ENCODE measurements at places on chromosomes 16 and 17.

DNA sequence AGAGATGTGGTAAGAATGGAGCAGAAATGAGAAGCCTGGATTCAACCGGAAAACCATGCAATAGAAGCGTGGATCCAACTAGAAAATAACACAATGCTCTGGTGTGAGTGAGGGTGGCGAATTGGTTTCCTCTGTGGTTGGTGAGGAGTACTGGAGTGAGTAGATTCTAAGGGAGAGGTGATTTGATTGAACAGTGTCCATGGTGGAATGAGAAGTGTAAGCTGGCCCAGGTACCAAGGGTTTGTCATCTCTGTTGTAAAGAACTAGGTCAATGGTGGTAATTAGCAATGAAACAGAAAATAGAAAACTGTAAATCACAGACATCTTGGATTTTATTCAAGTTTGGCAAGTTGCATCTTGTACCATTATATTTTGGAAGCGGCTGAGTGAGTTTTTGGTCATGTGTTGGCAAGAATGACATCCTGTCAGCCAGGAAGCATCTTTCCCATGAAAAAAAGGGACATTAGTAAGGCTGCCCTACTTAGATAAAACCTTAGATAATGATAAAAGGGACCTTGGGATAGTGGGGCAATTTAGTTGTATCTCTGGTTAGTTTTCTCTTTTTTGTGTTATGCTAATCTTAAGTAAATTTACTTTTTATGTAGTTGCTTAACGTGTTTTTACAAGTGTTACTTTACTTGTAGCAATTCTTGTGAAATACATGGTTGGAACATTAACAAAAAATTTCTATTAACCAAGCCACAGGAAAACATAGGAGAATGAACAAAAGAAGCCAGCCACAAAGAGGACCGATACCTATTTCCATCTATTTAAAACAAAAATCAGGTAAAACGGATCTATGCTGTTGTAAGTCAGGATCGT is 20.9 kb downstream of the HSD17B2 start:
- no peak for DNase-seq

DNA sequence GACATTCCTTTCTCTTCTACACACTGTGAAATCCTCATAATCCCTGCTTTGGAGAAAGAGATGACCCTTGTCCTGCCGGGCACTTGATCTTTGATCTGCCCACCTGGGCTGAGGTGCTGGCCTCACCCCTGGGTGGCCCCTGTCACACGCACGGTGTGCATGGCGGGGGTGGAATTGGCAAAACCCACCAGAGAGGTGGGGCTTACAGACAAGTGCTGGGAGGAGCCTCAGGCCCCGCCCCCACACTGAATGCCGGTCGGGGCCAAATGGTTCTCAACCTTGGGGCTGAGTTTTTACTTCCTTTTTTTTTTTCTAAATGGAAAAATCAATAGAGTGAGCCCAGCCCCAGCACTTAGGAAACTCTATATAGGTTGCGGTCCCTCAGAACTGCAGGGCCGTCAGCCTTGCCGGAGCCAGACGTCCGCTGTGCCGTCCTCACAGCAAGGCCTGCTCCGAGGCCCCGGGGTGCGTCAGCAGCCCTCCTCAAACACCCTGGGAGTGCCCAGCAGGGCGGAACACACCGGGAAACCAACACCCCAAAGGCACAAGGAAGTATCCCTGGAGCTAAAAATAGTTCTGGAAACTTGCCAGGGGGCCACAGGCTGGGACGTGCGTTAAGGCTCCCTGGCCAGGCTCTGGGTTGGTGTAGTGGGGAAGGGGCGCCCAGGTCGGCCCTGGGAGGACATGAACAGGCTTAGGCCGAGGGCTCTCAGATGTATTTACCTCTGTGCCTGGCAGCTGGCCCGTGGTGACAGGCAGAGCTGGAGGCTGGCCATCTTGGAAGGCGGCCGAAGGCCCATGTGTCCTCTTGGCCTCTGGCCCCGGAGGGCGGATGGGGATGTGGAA is 11.0 kb downstream of the GPRC5C start:
- DNase-seq = no peak

DNA sequence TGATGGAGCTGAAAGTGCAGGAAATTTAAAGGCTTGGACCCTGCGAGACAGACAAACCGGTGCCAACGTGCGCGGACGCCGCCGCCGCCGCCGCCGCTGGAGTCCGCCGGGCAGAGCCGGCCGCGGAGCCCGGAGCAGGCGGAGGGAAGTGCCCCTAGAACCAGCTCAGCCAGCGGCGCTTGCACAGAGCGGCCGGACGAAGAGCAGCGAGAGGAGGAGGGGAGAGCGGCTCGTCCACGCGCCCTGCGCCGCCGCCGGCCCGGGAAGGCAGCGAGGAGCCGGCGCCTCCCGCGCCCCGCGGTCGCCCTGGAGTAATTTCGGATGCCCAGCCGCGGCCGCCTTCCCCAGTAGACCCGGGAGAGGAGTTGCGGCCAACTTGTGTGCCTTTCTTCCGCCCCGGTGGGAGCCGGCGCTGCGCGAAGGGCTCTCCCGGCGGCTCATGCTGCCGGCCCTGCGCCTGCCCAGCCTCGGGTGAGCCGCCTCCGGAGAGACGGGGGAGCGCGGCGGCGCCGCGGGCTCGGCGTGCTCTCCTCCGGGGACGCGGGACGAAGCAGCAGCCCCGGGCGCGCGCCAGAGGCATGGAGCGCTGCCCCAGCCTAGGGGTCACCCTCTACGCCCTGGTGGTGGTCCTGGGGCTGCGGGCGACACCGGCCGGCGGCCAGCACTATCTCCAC is at the start of gene NOG:
NOG (plus strand) TSS at position 54 of the 674 bp plus-strand sequence; CDS start at position 579, 525 bp downstream.
- DNase-seq = no peak

GRCh38 chr17:21677126-21677910 is 15.0 kb upstream of the KCNJ18 start:
- DNase-seq = no peak

- no peak for DNase-seq
Observed at GRCh38 chr16:75109732-75110243, 6.8 kb downstream of the LDHD start.

GRCh38 chr17:43006639-43007551 is at the start of gene IFI35:
TSS of gene IFI35 (plus strand) at chr17:43006784. CDS start at chr17:43006948, 164 bp downstream.
- DNase-seq = no peak

GRCh38 chr16:14641206-14641605 is 8.5 kb downstream of the BFAR start:
- no peak for DNase-seq

DNA sequence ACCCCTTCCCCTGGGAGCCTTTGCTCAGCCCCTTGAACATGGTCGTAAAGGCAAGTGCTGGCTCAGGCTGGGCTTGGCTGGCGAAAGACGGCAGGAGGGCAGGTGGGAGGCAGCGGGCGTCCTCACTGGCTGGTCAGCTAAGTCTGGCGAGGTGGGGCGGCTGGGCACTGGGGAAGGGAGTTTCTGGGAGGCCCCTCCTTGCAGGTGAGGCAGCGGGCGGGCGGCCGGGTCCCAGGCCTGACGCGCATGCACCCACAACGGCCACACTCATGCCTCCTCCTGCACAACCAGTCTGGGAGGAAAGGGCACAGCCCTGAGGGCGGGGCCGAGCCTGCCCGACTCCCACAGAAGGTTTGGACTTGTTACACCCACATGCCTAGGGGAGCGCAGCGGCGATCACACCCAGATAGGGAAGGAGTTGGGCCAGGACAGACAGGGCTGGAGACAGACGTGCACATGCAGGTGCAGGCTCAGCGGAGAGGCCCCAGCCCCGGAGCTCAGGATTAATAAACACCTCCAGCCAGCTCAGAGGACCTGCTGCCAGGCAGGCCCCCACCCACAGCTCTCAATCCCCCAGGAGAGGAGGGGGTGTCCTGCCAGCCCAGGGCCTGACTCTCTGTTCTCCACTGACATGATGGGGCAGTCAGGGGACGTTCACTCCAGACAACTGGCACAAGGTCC is at the start of gene EVPL:
EVPL (minus strand) TSS at position 148 of the 681 bp plus-strand sequence; CDS start at position 40, 108 bp downstream.
- DNase-seq = no peak

- DNase-seq = peak; percentile 74
Observed at GRCh38 chr16:85157813-85158742, 45.8 kb upstream of the CIBAR2 start.

- peak; percentile 52 for DNase-seq
Observed at GRCh38 chr17:46732754-46733398, 85.6 kb downstream of the WNT3 start.

DNA sequence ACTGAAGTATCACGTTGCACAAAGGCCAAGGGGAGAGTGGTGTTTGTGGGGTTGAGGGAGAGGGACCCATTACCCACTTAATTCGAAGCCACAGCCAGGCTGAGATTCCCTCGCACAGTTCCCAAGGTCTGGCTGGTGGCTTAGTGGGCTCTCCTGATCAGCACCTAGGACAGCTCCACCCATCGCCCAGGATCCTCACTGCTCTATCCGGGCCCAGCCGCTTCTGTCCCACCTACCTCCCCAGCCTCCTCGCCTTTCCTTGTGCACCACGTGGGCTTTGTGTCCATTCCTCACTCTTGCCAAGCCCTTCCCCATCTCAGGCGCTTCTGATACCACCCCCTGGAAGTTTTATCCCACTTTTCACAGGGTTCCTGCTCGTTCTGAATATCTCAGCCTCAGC is 163.5 kb downstream of the CCT6B start:
- peak; percentile 54 for DNase-seq

- no peak for DNase-seq
Observed at GRCh38 chr17:76561799-76562268, 22.0 kb downstream of the PRCD start.

- DNase-seq = no peak
Observed at GRCh38 chr16:72819345-72819744, 228.6 kb downstream of the ZFHX3 start.

DNA sequence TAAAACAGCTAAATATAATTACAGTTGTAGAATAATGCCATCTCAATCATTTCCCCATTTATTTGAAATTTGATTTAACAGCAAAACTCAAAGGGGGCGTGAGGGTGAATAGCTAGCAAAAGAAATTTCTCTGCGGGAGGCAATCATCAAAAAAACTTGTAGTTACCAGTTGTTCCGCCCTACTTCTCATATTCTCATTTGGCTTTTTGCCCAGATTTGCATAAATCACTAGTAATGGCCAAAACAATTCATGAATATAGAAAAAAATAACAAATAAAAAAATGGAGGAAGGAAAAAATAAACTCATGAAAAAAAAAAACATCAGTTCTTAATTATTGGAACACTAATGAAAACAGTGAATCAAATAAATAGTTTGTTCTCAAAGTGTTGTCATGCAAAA is 722.6 kb upstream of the KIF2B start:
- no peak for DNase-seq

GRCh38 chr17:32241640-32242039 is 24.0 kb upstream of the RHBDL3 start:
- no peak for DNase-seq

GRCh38 chr16:8795091-8795490 is 2.3 kb downstream of the TMEM186 start:
- no peak for DNase-seq

DNA sequence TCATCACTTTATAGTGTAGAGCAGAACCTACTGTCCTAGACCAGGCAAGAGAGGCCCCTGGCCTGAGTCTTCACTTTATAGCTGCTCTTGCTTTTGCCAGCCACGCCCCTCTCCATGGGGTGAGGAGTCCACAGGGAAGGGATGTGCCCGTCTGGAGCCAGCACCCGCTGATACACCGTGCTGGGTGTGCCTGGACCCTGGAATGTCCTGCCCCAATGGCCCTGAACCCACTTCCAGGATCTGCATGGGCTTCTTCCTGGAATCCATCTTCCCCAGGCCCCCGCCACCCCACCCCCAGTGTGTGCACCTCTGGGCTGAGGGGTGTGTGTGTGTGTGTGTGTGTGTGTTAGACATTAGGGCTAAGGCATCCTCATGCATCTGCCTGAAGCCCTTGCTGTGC is 44.9 kb downstream of the MEOX1 start:
- no peak for DNase-seq

DNA sequence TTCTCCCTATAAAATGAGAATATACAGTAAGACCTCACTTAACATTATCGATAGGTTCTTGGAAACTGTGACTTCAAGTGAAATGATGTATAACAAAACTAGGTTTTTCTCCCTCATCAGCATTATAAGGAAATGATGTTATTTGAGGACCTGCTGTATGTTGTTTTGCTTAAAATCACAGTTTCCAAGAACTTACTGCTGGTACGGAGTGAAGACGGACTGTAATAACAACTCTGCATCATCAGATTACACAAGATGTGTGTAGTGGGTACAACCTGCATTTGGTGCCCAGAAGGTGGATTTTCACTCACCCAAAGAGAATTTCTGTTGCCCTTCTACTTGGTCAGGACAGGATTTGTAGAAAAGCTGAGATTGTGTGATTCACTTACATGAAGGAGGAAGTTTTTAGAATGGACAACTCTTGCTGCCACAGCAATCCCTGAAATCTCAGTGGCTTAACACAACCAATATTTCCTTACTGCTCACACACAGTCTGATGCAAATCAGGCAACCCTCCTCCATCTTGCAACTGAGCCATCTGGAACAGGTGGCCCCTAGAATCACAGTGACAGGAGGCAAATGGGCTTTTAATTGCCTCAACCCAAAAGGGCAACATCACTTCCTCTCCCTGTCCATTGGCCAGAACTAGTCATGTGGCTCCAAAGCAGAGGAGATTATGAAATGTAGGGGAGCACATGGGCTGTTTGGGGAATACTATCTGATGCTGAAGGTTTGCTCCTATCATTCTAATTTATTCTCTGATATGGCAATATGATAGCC is 67.6 kb upstream of the CACNG5 start:
- no peak for DNase-seq

DNA sequence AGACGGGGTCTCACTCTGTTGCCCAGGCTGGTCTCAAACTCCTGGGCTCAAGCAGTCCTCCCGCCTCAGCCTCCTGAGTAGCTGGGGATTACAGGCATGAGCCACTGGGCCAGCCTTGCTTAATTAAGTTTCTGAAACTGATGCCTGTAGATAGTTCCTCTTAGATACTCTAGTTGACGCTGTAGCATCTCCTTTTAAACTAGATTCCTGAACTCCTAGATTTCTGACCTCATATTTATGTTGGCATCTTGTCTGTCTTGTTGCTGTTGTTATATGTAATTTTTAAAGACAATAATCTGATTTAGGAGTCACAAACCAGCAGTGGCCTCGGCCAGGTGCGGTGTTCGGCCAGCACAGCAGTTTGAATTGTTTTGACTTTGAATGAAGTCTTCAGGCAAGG is 37.5 kb downstream of the DHRS7B start:
- no peak for DNase-seq

DNA sequence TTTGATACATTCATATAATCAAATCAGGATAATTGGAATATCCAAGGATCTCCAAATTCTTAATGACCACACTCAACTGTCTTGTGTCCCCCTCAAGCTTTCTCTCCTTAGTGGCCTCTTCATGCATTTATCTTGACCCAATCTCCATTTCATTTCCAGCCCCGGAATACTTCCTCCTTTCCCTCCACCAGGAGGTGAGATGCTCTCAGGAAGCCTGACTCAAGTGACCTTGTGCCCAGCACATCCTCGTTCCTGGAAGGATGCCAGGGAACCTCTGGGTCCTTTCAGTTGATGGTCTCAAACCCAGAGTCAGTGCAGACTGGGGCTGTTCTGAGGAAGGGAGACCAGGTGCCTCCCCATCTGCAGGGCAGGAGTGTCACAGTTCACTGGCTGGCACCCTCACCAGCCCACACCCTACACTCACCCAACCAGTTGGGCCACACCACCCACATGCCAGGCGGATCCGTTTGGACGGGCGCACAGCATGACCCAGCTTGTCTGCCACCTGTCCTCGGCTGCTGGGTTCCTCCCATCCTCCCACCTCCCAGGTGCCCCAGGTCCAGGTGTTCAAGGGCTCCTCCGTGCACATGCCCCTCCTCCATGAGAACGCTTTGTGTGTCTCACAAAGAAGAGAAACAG is 14.0 kb upstream of the EMP2 start:
- no peak for DNase-seq

Data from iPS DF 6.9 (cell line).